ENCODE measurements at places on chromosomes 2 and 18.
A peak's percentile ranks its signal among the peaks of the same experiment; 100 is the strongest.

- no peak for DNase-seq
Observed at GRCh38 chr18:24651434-24651833, 191.0 kb downstream of the HRH4 start.

DNA sequence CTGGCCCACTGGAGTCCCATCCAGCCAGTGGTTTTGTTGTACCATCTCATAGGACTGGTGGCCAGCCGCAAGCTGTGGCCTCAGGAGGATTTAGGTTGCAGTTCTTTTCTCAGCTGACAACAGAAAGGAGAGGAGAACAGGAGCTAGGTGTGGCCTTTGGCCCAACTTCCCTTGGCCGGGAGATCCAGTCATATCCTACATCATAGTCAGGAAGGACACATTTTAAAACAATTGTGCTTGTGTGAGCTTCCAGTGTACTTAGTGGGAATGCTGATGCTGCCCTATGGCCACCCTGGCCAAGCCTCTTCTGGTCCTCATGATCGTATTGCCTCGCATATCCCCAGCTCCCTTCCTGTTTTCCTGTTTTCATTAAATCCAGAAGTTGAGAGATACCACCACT lies 98.1 kb downstream of the WDSUB1 start:
- DNase-seq = no peak

DNA sequence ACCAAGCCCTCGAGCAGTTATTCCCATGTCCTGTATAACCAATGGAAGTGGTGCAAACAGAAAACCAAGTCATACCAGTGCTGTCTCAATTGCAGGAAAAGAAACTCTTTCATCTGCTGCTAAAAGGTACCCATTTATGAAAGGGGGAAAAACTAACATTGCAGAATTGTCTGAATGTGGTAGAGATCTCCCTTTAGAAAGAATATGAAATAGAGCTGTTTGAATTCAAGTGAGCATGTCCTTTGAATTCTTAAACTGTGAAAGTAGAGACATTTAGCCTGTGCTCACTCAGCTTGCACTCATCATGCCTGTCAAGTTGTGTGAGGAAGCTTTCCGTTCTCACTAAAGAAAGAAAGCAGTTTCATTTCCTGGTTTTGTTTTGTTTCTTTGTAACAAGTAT lies 87.4 kb downstream of the EML4 start:
- no peak for DNase-seq

- peak; percentile 53 for DNase-seq
Observed at GRCh38 chr2:45649858-45650811, 1.3 kb upstream of the PRKCE start.

GRCh38 chr2:2613279-2614199 lies 282.5 kb upstream of the MYT1L start:
- DNase-seq = peak; percentile 79
